ENCODE measurements at places on chromosomes 6 and 20.

DNA sequence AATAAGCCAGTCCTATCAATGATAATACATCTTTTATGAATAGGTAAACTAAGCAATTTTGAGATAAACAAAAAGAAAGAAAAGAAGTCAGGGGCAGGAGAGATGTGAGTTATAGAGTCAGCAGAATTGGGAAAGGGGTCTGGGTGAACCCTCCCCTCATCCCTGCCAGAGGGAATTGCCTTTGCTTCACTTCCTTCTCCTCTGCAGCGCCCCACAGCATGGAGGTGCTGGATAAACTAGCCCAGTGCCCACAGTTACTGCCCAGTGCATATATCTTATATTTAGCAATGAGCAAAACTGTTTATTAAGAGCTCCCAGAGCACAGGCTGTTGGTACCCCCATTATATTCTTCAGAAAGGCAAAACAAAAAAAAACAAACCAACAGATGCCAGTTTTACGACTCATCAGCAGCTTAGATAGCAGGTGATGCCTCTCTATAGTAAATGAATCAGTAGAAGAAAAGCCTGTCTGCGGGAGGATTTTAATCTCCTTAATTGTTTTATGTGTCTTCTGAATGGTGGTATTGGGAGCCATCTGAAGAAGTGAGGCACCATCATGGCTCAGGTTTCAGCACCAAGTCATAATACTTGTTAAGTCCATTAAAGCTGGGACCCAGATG, 419.2 kb downstream of the EPM2A start:
- no peak for DNase-seq

DNA sequence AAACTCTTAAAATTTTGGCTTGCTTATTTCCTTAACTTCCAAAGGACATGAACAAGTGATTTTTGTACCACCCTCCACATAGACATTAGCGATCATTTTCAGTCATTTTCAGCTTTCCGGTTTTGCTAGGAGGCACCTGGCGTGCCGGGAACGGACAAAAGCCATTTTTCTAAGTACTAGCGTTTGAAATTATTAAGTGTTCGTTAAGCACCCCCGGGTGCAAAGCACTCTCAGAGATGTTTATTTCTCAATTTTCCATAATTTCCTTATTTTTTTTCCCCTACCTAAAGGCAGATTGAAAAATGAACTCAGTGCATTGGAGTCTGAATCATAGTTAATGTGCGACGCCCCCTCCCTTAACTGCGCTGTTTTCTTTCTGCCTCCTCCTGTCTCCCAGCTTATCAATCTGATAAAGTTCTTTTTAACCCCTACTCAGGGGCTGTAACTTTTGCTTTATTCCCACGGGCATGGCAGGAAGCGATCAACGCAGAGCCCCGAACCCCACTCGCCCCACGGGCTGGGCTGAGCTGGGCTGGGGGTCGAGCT, 58.2 kb downstream of the ZNF831 start:
- DNase-seq, result no peak

- DNase-seq, result no peak
These were observed 12.5 kb downstream of the ITPR3 start for GRCh38 chr6:33633462-33634158.

- no peak for DNase-seq
These were observed 192.6 kb upstream of the SALL4 start for GRCh38 chr20:51994751-51995417.

GRCh38 chr6:136582711-136583471, 32.7 kb upstream of the MAP7 start:
- DNase-seq, result no peak

GRCh38 chr6:1856381-1856780, 246.7 kb downstream of the FOXC1 start:
- DNase-seq, result peak; percentile 98

DNA sequence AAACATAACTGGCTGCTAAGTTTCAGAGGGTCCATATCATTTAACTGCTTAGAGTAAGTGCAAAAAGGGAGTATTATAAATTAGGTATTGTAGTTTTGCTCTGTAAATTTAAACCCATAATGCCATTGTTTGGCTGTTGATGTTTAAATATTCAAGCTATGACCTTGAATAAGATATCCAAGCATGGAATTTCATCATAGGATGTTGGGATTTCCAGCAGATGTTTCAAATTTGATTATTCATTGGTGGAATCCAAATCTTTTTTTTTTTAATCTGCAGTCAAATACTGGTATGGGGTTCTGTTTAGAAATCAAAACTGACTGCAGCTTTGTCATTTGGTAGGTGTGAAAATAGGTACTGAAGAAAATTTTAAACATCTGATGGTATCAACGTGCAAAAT, 161.0 kb downstream of the KHDC1L start:
- no peak for DNase-seq

DNA sequence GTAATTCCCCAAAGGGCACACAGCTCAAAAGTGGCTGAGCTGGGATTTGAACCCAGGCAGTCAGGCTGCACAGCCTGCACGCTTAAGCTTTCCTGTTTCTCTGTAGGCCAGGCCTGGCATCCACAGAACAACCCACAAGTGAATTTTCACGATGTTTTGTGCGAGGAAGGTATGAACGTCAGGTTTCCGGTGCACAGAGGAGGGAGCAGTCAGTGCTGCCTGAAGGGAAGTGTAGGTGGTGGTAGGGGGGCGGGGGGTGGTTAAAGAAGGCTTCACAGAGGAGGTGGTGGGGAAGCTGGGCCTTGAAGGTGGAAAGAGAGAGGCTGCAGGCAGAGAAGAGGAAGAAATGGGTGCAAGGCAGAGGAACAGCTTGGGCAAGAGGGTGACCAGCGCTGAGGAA, 14.1 kb downstream of the KCNB1 start:
- no peak for DNase-seq

- peak; percentile 86 for DNase-seq
These were observed 113.0 kb downstream of the SYCP2 start for GRCh38 chr20:59820204-59821041.

DNA sequence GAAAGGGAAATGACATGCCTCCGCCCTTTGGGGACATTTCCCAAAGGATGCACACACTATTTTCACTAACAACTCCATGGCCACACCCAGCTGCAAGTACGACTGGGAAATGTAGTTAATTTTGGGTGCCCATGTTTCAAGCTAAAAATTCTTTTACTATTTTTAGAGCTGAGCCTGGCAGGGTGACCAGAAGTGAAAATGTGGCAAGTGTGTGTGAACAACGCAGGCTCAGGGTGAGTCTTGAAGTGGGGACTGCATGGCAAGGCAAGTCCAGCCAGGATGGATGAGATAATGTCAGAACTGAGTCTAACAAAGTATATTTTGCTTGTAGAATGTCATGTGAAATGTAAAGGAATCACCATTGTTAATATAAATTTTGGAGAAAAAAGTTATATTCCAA, 17.0 kb upstream of the CD109 start:
- no peak for DNase-seq

Data from SHP77 treated with DMSO at 0.1 percent for 48 hours (cell line).